ENCODE measurements at places on chromosomes 11 and 22. TPM values are rescaled to one million over a fixed set of nuclear protein-coding genes. Genes with fewer than 3 reads are reported as not detected.

GRCh38 chr11:111819829-111820237 is 51.5 kb downstream of the ALG9 start:
- H3K36me3 ChIP-seq = no peaks in the 10 kb centered on the region
- H3K4me3 ChIP-seq = no peak overlapping the region
- peaks cover 5% of the 10 kb centered on the region for H3K4me1 ChIP-seq
- DNase-seq = no peak
- H3K27ac ChIP-seq = no peak overlapping the region
- no peaks in the 10 kb centered on the region for H3K27me3 ChIP-seq

DNA sequence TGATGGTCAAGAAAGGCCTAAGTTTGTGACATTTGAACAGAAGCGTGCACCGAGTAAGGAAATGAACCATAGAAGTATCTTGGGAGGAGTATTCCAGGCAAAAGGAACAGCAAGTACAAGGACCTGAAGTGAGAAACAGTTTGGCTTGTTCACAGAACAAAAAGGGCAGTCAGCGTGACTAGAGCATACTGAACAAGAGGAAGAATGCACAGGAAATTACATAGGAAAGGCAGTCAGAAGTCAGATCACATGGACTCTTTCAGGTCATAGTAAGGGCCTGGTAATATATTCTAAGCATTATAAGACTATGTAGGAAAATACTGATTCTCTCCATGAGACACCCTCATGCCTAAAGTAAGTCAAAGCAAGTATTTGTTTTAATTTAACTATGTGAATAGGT is 52.3 kb upstream of the GAB2 start:
- no peak overlapping the region for H3K4me3 ChIP-seq
- peak overlapping the region; percentile 36 for H3K27ac ChIP-seq
- peaks cover 4% of the 10 kb centered on the region for H3K4me1 ChIP-seq
- no peak for DNase-seq
- peaks cover 3% of the 10 kb centered on the region for H3K27me3 ChIP-seq
- H3K36me3 ChIP-seq = peaks cover 6% of the 10 kb centered on the region

DNA sequence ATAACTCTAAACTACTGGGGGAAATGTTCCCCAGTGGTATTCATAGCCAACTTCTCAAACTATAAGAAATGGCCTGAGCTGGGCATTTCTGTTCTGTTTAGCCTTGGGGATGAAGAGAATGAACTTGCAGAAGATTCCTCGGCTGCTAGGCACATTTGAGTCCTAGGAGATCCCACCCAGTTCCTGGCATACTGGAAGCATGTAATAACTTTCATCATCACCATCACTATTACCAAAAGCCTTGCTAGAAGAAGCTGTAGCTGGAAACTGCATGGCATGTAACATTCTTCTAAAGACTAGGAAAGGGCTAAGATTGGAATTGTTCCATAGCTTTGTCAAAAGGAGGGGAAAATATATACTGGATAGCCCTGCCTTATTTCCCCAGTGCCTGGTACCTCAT is 40.1 kb upstream of the SLC1A2 start:
- no peak for DNase-seq
- no peak overlapping the region for H3K4me3 ChIP-seq
- no peaks in the 10 kb centered on the region for H3K27me3 ChIP-seq

- H3K27me3 ChIP-seq = no peaks in the 10 kb centered on the region
- H3K4me1 ChIP-seq = peaks cover 9% of the 10 kb centered on the region
- no peak overlapping the region for H3K4me3 ChIP-seq
- no peaks in the 10 kb centered on the region for H3K36me3 ChIP-seq
Measured at GRCh38 chr11:83681031-83681781, 395.0 kb upstream of the CCDC90B start.

DNA sequence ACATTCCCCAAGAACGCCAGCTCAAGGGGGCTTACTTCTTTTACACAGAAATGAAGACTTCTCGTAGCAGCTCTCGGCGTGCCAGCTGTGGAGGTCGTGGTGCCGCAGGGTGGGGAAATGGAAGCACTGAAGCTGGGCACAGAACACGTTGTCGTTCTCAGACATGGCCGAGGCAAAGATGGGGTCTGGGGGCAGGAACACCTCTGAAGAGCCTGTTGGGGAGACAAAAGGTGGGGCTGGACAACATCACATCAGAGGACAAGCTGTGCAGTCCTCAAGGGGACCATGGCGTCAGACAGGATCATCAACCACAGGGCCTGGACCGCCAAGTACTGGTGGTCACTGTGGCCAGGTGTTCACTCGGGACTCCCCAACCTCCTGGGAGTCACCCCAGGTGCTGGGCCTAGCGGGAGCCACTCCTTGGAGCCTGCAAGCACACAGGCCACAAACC is 65.2 kb downstream of the DGCR2 start:
- H3K27me3 ChIP-seq = peaks cover 15% of the 10 kb centered on the region
- no peak overlapping the region for H3K4me3 ChIP-seq
- no peaks in the 10 kb centered on the region for H3K36me3 ChIP-seq
- H3K4me1 ChIP-seq = no peaks in the 10 kb centered on the region

DNA sequence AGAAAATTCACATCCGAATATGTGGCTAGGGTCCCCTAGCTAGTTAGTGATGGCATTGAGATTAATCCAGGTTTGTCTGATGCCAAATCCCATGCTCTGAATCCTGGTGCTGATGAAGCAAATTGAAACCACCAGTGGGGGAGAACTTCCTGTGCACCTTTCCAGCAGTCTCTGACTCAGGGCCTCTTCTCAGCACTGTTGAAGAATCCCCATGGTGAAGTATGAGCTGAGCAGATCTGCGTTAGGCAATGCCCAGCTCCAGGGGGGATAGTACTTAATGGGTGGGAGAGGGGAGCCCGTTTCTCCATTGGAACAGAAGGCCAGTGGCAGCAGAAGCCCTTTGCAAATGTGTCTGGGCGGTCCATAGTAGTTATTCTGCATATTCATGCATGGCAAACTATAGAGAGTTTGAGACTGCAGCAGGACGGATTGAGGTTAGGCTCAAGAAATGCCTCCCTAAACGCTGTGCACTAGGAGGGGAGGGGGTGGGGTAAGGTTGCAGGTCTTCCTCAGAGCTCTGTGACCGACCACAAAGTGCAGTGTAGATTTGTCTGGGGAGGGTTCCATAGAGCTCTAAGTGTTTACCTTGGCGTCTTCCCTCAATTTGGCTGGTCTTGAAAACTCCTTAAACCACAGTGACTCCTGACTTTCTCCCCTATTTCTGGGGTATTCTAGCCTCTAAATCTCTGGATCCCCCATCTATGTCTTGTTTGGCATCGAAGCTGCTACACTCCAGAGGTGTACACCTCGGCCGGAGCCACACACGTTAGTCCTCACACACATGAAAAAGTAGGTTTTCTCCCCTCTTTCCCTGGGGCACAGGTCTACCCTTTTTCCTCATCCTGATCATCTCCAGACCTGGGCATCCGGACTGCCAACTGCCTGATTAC is 4.8 kb downstream of the POU2F3 start:
- peaks cover 21% of the 10 kb centered on the region for H3K27me3 ChIP-seq
- H3K4me1 ChIP-seq = no peaks in the 10 kb centered on the region
- no peak overlapping the region for H3K27ac ChIP-seq
- no peak overlapping the region for H3K4me3 ChIP-seq

DNA sequence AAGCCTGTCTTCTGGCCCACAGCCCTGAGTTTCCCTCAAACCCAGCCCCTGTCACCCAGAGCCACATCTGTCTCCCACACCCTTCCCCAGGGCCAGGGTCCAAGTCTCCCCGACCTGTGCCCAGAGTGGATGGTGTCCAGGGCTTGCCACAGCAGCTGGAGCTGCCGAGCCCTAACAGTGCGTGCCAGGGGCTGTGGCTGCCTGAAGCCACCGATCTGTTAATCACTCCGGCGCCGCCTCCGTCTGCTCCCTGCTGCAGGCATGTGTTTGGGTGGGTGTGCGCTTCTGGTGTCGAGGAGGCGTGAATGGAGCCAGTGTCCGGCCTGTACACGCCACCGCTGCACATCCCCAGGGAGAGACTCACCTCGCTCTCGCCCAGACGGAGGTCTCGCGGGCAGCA is 26.1 kb downstream of the SHISAL1 start:
- no peak overlapping the region for H3K27ac ChIP-seq
- peaks cover 7% of the 10 kb centered on the region for H3K36me3 ChIP-seq
- H3K4me3 ChIP-seq = no peak overlapping the region
- peaks cover 6% of the 10 kb centered on the region for H3K27me3 ChIP-seq
- H3K4me1 ChIP-seq = peaks cover 12% of the 10 kb centered on the region

- H3K4me1 ChIP-seq = peaks cover 19% of the 10 kb centered on the region
- H3K4me3 ChIP-seq = peak overlapping the region; percentile 48
- H3K36me3 ChIP-seq = no peaks in the 10 kb centered on the region
- DNase-seq = no peak
- peaks cover 3% of the 10 kb centered on the region for H3K27me3 ChIP-seq
Measured at GRCh38 chr22:28440592-28441390, 238.8 kb downstream of the TTC28 start.

DNA sequence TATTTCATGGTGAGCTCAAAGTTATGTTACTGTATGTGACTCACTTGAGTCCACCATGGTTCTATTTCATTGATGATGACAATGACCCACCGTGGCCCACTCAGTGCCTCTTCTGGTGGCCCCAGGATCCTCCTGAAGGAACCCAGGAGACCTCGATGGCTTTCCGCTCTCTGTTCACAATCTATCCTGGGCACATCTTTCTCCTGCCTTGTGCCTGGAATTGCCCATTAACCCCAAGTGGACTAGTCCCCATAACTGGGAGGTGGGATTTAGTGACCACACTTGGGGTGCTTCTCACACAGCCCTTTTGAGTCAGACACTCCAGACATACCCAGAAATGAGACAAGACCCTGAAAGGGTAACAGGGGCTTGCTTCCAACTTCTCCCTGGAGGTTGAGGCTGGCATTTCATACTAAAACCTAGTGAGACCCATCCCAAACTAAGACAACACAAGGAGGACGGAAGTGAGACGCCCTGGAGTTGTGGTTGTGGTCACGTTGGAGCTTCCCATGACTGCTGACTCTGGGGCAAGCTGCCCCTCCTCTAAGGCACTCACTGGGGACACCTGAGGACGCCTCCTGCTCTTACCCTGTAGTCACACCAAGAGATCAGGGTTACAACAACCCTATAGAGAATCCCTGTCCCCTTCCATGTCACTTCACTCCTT is 22.1 kb downstream of the IGLL5 start:
- DNase-seq = no peak
- no peak overlapping the region for H3K27ac ChIP-seq
- H3K4me1 ChIP-seq = no peaks in the 10 kb centered on the region
- H3K36me3 ChIP-seq = no peaks in the 10 kb centered on the region

CCND1 gene
- 36.1 TPM for total RNA-seq

GUCY1A2 gene
- 20.3 TPM for total RNA-seq

All from glutamatergic neuron (in vitro differentiated cells).